ENCODE measurements at places on chromosomes 4 and X.
A peak's percentile ranks its signal among the peaks of the same experiment; 100 is the strongest.

DNA sequence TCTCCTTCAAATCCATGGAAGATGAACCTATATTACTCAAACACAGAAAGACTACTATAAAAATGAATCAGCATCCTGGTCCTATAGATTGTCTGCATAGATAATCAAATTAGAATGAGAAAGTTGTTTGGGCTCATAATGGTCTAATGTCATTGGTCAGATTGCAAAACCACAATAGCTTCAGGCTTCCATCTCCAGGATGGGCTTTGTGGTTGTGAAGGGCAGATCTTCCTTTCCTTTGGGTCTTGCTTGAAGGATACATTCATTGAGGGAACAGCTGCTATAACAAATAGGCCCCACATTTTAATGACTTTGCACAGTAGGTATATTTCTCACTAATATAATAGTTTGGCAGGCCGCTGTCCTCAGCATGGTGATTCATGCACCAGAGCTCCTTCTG, 94.3 kb downstream of the REPS2 start:
- no peak for DNase-seq

DNA sequence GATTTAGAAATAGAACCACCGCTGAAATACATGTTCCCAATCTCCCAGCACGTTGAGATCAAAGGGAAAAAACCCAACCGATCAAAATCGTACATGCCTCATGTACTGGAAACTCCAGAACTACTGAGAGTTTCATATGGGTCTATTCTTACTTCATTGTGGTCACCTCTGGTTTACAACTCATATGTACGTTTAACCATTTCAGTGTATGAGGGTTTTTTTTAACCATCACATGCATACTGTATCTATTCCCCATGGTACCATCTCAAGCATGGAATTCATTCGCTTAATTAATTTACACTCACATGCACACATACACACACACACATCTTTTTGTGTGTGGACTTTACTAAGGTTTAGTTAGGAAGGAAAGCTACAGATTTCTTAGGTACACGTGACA, 46.0 kb upstream of the CLNK start:
- no peak for DNase-seq

DNA sequence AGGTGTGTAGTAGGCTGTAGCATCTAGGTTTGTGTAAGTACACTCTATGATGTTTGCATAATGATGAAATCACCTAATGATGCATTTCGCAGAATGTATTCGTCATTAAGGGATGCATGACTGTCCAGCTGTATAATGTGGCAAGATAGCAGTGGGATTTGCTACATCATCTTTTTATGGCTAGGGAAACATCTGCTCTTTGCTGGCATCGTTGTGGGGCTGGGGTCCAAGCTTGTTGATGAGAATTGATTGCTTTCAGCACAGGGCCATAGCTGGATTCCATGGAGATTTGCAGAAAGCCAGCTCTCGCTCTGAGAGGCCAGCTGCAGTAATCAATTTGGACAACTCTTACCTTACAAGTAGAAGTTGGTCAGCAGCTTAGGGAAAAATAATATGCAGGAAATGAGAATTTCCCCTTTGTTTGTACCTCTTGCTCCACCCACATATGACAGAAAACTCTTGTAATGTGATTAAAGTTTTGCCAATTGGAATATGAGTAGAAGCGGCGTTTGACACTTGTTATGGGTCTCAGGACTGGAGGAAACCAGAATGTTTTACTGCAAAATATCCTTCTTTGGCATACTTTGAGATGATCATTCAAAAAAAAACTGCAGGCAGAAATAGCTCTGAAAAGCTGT, 310.5 kb downstream of the RAPGEF2 start:
- DNase-seq, result no peak

DNA sequence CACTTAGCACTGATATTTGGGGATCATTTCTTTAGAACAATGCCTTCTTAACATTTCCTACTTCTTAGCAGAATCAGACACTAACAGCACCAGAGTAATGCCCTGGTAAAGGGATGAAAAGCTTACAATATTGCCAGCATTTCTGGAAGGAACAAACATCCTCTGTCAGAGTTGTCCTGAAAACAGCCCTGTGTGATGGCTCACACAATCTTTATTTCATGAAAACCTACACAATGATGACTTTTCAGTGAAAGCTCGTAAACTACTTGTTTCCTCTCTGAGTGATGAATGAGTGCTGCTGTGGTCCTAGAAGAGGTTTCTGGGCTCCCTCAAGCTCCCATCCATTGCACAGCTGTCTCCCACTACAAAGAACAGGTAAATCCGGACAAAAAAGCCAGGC, 52.8 kb downstream of the GPC4 start:
- peak; percentile 42 for DNase-seq

GRCh38 chrX:15072259-15072658, 197.6 kb downstream of the ASB9 start:
- no peak for DNase-seq

- no peak for DNase-seq
Measured at GRCh38 chr4:74005528-74005927, 7.1 kb upstream of the CXCL5 start.

DNA sequence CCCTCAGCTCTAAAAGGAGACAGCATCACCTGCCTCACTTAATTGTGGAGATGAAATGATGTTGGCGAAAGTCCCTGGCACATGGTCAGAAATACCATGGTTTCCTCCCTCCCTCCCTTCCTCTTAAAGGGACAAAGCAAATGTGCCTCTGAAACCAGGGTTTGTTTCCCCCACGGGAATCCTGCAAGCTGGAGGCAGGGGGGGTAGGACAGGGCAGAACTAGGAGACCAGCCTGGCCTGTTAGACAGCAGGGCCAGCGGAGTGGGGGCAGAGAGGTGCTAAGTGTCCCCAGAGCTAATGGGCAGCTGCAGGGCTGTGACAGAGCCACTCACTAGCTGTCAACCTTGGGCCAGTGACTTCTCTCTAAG, 5.7 kb downstream of the RTL5 start:
- DNase-seq, result no peak

DNA sequence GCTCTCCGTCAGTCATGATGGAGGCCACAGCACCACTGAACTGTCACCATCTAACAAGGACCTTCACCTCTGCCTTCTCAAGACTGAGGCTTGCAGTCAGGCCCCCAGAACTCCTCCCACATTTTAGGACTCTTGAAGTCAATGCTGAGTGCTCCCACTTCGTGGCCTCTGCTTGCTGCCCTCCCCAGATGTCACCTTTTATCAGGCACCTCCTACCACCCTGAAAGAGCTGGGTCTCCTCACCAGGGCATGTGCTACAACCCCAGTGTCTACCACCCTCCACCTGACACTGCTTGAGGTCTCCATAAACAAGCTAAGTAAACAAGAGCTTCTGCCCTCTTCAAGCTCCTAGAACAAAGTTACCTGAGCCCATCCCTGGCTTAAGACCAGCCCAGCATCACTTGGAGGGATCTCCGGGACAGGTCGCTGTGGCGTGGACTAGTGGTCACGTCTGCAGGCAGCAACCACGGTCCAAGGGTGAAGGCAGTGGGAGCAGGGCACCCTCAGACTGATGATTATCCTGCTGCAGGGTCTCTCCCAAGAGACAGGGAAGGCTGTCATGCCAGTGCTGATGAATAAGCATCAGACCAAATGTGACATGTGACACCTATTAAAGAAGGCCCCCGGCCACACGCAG, 7.7 kb upstream of the FAM53A start:
- DNase-seq, result no peak

GRCh38 chr4:15233264-15233597, 194.6 kb upstream of the C1QTNF7 start:
- DNase-seq, result no peak

DNA sequence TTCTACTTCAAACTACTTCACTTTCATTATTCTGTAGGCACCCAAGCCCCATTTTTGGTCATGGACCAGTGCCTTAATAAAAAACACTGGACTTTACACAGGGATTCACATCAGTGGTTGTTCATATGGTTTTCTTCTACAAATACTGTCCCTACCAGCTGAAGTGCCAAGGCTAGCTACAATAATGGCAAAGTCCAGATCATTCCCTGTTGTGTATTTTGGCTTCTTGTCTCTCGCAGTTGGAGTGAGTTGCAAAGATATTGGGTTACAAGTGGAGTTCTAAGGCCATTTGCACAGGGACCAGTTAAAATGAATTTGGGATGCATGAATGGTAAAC, 16.7 kb upstream of the ANKRD17 start:
- no peak for DNase-seq

DNA sequence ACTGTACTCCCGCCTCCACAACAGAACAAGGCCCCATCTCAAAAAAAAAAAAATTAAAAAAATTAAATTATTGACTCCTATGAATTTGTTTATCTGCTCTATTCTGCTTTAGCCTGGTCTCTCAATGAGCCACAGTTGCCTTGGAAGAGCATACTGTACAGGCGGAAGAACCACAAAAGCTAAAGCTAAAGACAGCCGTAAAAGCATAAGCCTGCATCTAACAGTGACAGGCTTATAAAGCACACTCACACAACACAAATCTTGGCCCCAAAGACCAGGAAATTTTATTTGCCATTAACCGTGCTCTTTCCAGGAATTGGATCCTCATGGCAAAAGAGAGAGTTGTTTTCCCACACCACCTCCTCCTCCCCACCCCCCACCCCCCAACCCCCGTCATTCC, 53.5 kb upstream of the KLF3 start:
- DNase-seq, result no peak

- no peak for DNase-seq
Measured at GRCh38 chr4:17024425-17024824, 126.0 kb upstream of the LDB2 start.

DNA sequence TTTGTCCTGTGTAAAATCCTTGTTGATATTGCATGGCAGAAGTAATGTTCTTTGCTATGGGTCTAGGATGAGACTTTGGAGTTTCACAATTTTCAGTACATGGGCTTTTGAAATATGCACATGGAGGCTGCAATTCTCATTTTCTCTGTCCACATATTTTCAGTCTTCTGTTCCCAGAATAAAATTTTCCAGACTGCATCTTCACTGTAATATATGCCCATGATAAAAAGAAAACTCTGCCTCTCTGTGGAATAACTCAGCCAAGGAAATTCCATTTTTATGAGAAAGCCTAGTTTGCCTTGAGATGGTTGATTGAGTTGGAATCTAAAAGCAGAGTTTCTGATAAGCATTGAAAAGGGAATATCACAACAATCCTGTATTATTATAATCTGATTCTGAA, 601.4 kb upstream of the AADAT start:
- no peak for DNase-seq

DNA sequence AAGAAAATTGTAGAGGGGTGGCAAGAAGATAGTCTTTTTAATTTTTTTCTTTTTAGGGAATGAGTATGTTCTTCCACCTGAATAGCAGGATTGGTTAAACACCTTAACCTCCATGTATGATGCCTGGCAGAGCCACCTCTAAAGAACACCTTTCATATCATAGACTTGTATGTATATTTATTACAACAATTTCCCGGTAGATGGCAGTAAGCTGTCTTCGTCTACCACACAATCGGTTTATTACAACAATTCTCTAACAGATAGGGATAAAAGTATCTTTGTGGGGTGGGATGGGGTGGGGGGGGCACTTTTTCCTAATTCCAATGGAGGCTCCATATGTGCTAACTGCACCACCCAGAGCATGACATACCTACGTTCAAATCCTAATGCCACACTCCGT, 255.5 kb downstream of the LDB2 start:
- DNase-seq, result no peak

DNA sequence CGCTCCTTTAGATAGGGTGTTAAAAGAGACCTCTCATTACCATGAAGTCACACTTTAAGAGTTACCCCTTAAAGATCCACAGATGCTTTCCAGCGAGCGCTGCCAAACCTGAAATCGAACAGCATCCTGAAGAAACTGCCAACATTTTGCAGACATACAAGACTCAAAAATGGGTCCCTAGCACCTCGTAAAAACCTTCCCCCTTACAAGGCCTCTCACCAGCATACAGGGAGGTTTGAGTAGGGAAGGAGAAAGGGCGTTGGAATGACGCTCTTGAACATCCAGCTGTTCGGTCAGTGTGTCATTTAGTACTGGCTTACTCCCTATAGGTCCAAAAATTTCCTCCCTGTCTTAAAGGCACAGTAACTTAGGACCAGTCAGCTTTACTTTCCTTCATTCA, 45.3 kb upstream of the PGRMC1 start:
- no peak for DNase-seq

GRCh38 chr4:151771664-151772063, 10.9 kb upstream of the GATB start:
- no peak for DNase-seq

DNA sequence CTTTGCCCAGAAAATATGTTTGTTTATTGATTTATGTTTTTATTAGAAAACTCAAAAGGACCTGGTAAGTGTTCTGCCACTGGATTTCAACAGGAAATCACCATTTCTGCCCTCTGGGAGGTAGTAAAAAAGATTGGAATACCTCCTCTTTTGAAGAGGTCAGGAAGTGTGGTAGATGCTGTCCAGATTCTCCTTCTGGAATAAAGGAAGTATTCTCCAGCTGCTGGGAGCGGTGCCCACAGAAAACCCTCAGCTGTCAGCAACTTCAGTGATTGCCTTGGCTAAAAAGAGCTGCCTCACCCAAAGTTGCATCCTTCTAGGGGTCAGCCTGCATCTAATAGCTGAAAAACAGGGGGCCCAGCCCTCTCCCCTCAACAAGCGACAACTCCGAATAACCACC, 13.8 kb upstream of the ZNF674 start:
- no peak for DNase-seq

DNA sequence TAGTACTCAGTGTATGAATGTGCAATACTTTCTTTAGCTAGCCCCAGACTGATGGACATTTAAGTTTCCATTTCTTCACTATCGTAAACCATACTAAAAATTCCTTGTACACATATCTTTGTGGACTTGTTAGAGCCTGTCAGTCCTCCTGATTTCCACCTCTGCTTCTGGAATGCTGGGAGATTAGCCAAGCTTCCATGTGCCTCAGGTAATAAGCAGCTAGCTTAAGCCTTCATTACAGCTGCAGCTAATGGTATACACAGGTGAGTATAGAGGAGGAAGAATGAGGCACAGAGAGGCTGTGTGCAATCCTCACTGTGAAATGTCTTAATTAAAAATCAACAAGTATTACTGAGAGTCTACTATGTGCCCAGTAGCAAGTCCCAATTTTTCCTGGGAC, 9.8 kb downstream of the SMIM9 start:
- DNase-seq, result no peak

DNA sequence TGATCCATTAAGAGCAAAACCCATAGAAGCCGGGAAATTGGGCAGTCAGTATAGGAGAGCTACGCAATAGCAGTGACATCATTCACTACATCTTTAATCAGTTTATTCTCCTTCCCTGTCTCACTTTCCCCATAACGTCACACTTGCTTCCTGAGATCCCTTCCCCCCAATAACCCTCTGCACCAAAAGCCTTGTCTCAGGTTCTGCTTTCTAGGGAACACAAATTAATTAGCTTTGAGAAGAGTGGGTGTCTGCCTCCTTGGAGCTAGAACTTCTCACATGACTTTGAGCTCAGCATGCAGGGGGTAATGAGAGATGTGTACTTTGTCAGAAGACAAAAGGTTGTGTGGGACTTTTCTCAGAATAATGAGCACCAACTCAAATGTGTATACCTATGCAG, 128.3 kb upstream of the MAOA start:
- no peak for DNase-seq

DNA sequence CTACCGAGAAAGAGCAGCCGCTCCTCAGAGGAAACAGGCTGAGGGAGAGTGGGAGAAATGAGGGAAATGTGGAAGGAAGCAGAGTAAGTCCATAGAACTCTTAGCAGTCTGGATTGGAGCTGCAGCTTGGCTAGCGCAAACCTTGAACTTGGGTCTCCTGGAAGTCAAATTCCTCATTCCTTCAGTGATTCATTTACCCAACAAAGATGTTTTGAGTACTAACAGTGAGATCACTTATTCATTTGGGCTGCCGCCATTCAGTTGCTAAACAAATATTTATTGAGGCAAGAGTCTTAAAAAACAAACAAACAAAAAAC, 51.5 kb downstream of the SEL1L3 start:
- DNase-seq, result no peak

GRCh38 chr4:61149278-61149677, 50.8 kb upstream of the ADGRL3 start:
- no peak for DNase-seq
